ENCODE measurements at places on chromosomes 16 and 17.

GRCh38 chr17:76510831-76511244 is 9.6 kb upstream of the RHBDF2 start:
- no peak for DNase-seq

- DNase-seq = no peak
These were observed 17.2 kb downstream of the CYTH1 start for GRCh38 chr17:78764871-78765270.

DNA sequence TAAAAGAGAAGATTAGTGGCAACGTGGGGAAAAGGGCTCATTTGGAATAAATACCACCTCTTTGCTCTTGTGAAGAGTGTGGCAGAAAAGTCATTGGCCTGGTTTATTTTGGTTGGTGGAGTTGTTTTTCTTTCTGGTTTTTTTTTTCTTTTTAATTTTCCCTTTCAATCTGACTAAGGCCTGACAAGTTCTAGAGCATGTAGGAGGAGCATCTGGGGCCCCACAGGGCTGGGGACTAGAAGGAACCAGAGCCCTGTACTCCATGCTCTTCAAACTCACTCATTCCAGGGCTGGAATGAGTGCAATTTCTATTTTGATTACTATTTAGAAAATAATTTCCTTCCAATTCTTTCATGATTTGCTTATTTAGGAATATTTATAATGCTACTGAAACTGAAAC is 13.3 kb downstream of the IRX5 start:
- no peak for DNase-seq

- no peak for DNase-seq
These were observed 8.6 kb downstream of the USP32 start for GRCh38 chr17:60383379-60383778.

- DNase-seq = no peak
These were observed 43.1 kb downstream of the SRL start for GRCh38 chr16:4198816-4199215.

Measured in iPS DF 19.7 (cell line).